Mesendoderm (in vitro differentiated cells): ENCODE measurements at places on chromosomes 6 and 20.

DNA sequence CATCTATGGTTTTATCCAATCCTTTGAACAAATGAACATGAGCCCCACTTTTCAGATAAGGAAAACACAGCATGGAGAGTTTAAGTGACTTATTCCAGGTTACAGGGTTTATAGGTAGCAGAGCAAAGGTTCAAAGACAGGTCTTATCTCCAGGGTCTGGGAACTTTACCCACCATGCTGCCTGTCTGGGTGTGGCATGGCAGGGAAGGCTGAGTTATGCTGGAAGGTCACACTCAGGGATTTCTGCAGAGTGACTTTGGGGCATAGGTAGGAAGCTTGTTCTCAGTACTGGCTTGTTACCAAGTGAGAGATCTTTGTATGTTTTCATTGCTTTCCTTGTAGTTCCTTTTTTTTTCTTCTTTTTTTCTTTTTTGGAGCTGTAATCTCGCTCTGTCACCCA, 1.8 kb downstream of the ZNF831 start:
- no peak for DNase-seq

- DNase-seq: peak; percentile 52
Observed at GRCh38 chr6:72619883-72620696, 1.8 kb upstream of the KCNQ5 start.

GRCh38 chr6:166707045-166707444, 80.0 kb upstream of the RPS6KA2 start:
- DNase-seq: peak; percentile 65

- DNase-seq: no peak
Observed at GRCh38 chr6:52271852-52272460, 12.6 kb downstream of the MCM3 start.

- no peak for DNase-seq
Observed at GRCh38 chr6:111926731-111927302, 53.6 kb upstream of the FYN start.

DNA sequence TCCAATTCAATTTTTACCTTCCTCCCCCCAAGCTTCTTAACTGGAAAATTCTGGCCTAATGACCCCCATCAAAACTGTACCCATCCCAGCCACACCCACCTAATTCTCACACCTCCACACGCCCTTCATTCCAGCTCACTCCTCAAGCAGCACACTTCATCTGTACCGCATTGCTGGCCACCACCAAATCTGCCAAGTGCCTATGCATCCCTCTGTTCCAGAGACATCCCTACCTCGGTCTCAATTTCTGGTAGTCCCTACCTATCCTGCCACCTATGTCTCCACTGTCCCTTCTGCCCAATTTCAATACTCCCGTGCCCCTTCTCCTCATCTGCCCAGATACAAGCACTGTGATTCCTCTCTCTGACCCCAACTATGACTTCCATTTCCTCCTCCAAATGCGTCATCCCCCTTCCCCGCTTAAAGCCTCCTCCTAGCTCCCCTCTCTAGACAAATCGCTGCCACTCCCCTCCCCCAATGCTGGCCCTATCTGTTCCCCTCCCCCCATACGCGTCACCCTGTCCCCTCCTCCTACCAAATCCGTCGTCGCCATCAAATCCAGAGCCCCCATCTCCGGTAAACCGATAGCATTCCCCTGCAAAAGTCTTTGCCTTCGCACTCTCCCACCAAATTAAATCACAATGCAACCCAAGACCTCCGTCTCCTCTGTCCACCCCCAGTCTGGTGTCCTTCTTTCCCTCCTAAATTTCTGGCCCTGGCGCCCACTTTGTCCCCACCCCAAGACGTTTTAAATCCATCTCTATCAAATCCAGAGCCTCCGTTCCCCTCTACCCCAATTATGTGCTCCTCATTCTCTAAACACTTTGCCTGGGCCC, 1.2 kb downstream of the MTCH1 start:
- DNase-seq: peak; percentile 92

- no peak for DNase-seq
Observed at GRCh38 chr6:20223141-20223540, 10.9 kb upstream of the MBOAT1 start.

- no peak for DNase-seq
Observed at GRCh38 chr20:11110535-11110934, 436.7 kb upstream of the JAG1 start.

- DNase-seq: no peak
Observed at GRCh38 chr20:44496976-44497375, 21.3 kb downstream of the TTPAL start.

DNA sequence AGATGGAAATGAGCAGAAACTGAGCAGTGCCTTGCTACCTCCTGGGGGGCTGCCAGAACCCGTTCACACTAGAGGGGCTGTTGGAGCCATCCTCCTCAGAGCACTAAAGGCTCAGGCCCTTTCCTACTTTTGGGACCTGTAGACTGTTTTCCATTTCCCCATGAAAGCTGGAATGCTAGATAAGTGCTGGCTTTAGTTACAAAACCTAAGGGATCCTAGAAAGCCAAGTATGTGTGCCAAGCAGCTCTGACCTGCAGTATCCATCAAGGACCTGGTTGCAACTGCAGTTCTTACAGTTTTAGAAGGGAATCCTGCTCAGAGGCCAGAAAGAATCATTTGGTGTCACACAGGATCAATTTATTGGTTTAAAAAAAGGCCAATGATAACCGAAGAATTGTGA, 176.7 kb upstream of the COL21A1 start:
- DNase-seq: no peak

GRCh38 chr6:157717340-157717748, 105.7 kb upstream of the SNX9 start:
- no peak for DNase-seq

- DNase-seq: peak; percentile 62
Observed at GRCh38 chr20:1108437-1108920, 9.9 kb upstream of the PSMF1 start.

DNA sequence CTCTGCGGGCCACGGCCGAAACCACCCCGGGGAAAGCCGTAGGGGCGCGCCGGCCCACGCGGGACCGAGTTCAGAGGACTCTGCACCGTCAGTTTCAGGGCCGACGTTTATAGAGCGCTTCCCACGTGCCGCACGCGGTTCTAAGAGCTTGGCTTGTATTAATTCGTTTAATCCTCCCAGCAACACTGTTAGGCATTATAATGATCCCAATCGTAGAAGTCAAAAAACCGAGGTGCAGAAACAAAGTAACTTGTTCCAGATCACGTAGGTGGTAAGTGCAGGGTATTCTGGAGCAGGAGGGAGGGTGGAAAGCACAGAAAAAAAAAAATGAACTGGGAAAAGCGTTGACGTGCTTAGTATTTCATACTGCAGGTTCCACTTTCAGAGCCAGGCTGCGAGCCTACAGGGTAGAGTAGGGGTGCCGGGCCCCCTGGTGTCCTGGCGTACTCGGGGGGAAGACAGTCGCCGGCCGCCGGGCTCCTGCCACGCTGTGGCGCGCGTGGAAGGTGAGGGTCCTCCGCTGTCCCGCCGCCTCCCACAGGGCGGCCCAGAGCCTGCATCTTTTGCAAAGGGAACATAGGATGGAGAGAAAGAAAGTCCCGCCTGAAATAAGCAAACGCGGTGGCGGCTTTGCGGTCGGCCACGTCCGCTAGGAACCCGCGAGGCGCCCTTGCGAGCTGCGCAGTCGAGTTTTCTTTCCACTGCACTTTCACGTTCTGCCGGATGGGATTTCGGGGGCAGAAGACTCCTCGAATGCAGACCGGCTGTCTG, 10.2 kb upstream of the FOXF2 start:
- DNase-seq: no peak

DNA sequence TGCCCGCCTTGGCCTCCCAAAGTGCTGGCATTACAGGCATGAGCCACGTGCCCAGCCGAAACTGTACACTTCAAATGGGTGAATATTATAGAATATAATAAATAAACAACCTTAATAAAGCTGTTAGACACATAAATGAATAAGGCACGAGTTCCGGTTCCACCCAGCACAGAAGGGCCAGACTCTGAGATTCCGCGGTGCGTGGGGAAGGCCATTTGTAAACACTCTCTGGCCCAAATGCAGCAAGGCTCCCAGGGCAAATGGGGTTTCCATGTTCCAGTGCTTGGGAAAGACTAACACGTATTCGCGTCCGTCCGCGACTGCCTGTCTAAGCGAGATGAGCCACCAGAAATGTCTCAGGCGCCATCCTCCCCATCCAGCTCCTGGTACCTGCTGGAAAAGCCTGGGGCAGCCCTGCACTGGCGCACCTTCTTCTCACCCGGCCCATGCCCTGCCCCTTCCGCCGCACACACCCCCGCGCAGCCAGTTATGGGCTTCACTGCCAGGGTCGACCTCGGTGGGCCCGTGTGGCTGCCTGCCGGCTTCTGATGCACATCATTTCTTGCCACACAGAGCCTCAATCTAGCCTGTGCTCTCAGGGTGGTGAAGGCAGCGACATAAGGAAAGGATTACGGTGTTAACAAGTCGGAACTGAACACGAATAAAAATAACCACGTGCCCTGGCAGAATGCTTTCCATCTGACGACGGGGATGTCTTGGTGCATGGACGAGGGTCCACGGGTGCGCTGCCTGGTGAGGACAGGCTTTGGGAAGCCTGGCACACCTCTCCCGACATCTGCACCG, 5.5 kb upstream of the LSM14B start:
- no peak for DNase-seq

- DNase-seq: no peak
Observed at GRCh38 chr6:132101535-132101934, 150.4 kb upstream of the CCN2 start.

- DNase-seq: no peak
Observed at GRCh38 chr6:122660296-122660695, 50.1 kb downstream of the PKIB start.

DNA sequence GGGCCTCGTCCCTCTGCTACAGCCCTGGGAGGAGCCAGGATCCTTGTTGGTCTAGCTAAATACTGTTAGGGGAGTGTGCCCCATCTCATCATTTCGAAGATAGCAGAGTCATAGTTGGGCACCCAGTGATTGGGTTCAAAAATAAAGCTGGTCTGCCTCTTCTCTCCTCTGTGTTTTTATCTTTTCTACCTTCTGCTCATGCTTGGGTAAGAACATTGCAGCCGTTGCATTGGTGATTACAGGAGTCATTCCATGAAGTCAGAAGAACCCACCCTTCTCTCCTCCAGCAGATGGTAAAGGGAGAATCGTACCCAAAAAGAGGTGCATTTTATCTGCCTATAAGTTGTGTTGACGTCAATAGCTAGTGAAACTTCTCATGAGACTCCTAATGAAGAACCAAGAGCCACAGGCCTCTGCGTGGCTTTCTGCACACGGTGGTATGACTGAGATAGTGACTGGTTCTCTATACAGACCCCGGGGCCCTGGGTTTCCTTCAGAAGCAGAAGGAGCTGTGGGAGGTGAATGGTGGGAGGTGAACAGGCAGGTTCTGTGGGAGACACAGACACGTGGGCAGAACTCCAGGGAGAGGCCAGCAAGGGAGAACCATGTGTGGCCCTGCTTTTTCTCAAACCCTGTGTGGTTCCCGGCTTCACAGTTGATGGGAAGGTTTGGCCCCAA, 5.7 kb upstream of the FAM209A start:
- no peak for DNase-seq

- no peak for DNase-seq
Observed at GRCh38 chr6:81553216-81553615, 199.3 kb downstream of the TENT5A start.

DNA sequence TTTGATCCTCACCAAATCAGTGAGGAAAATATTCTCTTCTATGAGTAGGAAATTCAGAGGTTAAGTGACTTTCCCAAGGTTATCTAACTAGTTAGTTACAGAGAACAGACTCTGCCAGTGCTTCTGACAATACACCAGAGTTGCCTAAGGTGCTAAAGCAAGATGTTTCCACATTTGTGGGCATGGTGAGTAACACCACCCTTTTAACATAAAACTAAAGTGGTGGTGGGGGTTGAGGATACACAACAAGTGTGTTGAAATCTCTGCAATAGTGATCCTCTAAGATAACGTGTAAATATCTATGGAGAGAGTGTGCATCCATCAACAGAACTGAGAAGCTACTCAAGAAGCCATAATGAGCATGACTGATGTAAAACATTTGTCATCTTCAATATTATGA, 11.7 kb downstream of the VNN2 start:
- no peak for DNase-seq

DNA sequence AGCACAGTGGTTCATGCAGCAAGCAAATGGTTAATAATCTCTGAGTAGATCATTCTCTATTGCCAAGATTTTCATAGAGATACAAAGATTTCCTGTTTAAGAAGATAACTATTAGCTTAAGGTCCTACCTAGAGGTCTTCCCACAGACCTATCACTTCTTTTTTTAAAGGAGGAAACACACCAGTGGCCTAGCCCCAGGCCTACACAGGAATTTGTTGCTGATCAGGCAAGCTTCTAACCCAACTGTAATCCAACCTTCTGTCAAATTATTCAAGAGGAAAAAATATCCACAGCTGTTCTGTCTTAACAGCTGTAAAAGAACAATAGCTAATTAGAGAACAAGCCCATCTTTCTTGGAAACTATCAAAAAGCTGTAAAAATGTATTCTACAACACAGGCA, 332.8 kb downstream of the BTBD9 start:
- DNase-seq: peak; percentile 70

DNA sequence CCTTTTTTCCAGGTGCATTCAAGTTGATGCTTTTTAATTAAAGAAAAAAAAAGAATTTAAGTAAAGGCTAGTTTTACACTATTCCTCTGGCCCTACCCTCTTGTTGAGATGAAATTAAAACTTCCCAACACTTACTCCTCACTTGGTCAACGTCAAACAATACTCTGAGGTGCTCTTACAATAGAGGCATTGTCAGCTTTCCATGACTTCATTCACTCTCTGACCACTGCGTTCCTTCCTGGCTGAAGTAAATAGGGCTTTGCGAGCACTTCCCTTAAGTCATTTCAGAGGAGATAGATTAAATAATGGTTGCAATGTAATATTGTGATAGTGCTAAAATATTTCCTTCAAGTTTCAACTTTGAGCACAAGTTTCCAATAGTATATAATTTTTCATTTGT, 229.8 kb upstream of the CEP162 start:
- peak; percentile 3 for DNase-seq

- no peak for DNase-seq
Observed at GRCh38 chr6:138996524-138996923, 8.5 kb upstream of the REPS1 start.
